ENCODE measurements at places on chromosomes 11 and 22.

DNA sequence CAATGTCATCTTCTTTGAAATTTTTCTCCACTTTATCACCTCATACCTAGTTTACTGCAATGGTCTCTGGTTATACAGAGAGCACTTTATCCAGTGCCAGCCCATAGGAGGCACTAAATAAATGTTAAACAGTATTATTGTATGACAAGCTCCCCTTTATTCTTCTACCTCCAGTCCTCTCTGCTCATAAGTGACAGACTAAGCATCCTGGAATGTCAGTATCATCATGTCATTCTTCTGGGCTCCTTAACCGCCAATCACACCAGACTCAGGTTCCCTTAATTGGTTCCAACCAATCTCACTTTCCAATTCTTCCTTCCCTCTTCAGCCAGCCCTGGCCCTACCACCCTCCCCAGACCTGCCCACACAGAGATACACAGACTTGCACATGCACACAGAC lies 93.1 kb downstream of the RPL27A start:
- DNase-seq, result no peak

- DNase-seq, result peak; percentile 32
Measured at GRCh38 chr11:93704237-93704636, 37.1 kb downstream of the TAF1D start.

- DNase-seq, result peak; percentile 6
Measured at GRCh38 chr11:132734217-132734616, 798.1 kb downstream of the OPCML start.

DNA sequence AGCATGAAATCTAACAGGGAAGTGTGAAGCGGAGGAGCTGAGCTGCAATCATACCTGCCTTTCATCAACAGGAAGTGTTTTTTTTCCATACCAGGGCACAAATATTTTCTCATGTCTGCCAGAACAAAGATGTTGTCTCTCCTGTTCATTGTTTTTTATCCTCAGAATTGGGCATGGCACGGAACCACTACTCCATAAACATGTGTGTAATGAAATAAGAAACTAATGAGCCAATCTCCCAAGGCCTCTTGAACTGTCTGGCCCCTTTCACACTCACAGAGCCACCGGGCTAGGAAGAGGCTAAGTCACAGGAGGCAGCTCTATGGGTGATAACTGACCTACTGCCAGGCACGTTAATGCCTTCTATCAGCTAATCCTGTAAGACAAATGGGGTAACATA lies 124.4 kb downstream of the ETS1 start:
- DNase-seq, result no peak

DNA sequence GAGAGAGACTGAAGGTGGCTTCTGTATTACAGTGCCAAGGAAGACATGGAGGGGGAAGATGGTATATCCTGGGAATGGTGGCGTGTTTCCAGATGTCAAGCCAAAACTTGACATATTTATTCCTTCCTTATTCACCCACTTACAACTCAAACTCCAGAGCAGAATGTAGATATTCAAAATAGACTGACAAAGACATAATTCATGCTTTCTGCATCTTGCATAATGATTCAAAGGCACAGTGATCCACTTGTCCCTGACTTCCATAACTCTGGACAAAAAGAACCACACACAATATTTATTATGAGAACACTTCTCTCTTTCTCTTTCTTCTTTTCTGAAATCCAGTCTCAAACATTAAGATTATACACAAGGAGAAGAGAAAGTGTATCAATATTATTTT lies 48.9 kb downstream of the SLC17A6 start:
- no peak for DNase-seq

DNA sequence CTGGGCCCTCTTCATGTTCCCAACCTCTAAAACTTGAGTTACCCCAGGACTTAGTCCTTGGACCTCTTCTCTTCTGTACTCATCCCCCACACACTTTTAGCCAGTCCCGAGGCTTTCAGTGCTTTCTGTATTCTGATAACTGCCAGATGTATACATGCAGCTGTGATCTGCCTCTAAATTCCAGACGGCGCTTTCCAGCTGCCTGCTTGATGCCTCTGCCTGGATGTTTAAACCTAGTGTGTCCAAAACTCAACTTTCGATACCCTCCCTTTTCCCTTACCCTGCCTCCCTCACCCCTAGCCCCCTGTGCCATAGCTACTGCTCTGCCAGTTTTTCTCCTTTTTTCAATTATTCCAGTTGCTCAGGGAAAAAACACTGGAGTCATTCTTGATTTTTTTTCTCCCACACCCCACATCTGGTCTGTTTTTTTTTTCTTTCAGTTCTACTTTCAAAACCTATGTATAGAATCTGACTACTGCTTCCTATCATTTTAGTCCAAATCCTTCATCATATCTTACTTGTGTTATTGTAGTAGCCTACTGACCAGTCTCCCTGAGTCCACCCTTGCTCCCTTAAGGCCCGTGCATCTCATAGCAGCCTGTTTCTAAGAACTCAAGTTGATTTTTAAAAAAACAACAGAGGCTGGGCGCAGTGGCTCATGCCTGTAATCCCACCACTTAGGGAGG lies 32.9 kb upstream of the TECTA start:
- DNase-seq, result no peak

GRCh38 chr11:65871811-65872548 lies 620 bp downstream of the EFEMP2 start:
- no peak for DNase-seq

DNA sequence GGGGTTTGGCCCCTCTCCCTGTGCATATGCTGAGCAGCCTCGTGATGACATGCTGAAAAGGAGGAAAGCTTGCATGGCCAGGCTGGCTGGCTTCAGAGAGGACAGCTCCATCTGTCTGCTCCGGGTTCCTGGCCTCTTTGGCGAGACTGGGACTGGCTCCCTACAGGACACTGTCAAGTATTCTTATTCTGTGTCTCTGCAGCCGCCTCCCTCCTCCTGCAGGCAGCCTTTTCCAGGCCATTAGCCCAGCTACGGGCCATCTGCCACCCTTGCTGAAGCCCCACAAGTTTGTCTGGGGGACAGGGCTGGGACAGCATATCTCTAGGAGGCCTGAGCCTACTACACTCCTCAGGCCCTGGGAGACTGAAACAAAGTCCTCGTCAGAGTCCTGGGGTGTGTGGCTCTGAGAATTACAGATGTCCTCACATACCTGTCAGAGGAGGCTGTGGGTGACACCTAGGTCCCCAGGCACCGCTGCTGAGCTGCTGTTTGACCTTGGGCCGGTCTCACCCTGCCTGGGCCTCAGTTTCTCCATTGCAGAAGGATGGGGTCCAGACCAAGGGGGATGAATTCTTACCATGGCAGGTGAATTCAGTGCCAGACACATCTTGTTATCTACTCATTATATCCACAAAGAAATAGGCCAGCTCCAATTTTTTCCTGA lies 11.0 kb downstream of the MRGPRG start:
- DNase-seq, result no peak

- DNase-seq, result no peak
Measured at GRCh38 chr11:46597609-46598219, 3.9 kb upstream of the AMBRA1 start.

- DNase-seq, result no peak
Measured at GRCh38 chr11:102204174-102204573, 93.9 kb downstream of the YAP1 start.

GRCh38 chr11:123569393-123569792 lies 85.0 kb downstream of the SCN3B start:
- DNase-seq, result no peak

GRCh38 chr11:116225784-116226585 lies 546.8 kb downstream of the BUD13 start:
- no peak for DNase-seq

DNA sequence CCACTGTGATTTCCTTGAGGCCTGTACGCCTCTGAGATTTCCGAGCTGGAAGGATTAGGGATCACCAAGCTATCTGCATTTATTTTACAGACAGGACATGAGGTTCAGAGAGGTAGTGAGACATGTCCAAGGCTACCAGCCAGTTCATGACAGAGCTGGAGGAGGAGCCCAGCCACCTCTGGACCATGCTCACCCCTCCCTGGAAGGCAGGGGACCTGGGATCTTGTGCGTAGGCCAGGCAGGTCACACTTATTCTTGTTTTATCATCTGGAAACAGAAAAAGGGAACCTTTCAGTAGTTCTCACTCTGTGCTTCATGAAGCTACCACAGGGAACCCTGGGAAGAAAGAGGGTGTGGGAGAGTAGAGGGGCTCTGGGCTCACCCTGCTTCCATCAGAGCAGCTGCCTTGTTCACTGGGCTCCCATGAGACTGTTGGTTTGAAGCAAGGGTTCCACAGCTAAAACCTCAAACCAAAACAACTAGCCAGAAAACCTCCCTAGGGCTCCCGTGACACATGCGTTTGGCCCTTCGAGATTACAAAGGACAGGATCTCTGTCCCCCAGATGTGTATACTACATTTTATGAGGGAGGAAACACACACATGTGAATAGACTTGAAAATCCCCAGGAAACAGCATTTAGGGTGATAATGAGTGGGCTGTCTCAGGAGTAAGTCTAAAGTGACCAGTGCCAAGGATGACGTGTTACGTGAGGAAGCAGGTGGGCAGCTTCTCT lies 106.4 kb downstream of the DSCAML1 start:
- DNase-seq, result no peak

DNA sequence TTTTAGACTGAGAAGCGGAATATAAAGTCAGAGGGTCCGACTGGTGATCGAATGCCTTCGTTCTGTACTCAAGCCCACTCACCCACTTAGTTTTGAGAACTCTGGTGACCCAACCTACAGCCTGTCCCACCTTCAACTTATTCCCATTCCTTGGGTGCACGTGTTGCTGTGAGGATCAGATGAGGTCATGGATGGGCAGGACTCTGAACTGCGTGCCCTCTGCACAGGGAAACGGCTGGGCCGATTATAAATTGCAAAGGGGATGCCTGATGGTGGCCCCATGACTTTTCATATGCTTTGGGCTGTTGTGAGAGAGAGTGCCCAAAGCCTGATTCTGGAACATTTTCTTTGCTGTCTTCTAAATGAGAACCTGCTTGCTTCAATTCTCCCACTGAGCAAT lies 16.0 kb upstream of the EHF start:
- DNase-seq, result no peak

GRCh38 chr11:6440906-6441358 lies at the start of gene HPX:
Gene HPX (minus strand): TSS chr11:6440987. CDS start chr11:6440963, 24 bp downstream.
- no peak for DNase-seq

DNA sequence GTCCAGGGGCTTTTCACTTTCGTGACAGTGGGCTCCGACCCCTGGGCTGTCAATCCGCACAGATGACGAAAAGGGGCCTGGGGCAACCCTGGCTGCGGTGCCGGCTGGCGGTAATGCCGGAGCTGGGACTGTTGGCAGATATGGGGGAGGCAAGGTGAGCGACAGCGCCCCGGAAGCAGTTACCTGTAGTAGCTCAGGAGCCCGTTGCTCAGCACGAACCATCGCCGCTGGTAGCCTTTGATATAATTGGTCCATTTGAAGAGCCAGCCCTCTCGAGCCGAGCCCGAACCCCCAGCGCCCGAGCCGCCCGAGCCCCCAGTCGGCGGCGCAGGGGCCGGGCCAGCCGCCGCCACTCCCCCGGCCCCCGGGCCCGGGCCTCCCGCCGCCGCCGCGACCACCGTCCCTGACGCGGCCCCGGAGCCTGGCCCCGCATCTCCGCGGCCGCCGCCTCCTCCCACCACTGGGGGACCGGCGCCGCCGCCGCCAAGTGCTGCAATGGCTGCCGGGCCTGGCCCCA lies 396 bp downstream of the OSBP start:
- peak; percentile 71 for DNase-seq

- peak; percentile 49 for DNase-seq
Measured at GRCh38 chr11:11230802-11231562, 122.1 kb downstream of the CSNK2A3 start.

- DNase-seq, result no peak
Measured at GRCh38 chr11:22491555-22492225, 133.9 kb downstream of the FANCF start.

- no peak for DNase-seq
Measured at GRCh38 chr11:108512708-108513107, 14.5 kb upstream of the POGLUT3 start.

DNA sequence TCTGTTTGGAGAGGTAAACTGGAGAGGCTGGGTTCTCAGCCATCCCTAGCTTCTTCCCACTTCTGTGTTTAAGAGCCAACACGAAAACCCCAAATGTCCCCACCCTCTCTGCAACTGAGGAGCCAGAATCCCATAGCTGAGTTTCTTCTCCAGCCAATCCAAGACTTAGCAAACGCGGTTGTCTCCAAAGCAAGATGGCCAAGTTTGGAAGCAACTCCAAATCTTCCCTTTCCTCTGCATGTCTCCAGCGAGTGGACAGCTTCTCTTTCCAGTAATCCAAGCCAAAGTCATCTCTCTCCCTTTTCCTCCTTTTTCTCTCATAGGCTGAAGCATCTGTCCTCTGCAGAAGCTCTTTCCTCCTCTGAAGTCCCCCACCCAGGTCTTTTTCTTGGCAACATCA lies 539.2 kb downstream of the MIAT start:
- no peak for DNase-seq

DNA sequence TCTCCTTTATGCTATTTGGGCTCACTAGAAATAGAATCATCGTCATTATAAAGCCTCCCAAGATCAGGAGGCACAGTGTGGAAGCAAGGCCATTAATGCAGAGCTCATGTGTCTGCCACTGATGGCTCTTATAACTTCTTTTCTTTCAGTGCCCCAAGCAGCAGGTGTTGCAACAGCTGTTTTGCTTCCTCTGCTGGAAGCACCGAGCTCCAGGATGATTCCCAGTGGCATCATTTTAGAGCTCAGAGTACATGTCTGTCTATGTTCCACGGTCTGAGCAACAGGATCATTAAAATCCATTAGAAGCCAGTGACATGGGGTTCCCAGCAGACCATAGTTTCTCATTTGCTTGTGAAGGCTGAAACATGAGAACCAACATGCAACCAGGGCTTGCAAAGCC lies 803.0 kb upstream of the FAT3 start:
- no peak for DNase-seq

- DNase-seq, result peak; percentile 15
Measured at GRCh38 chr11:32434356-32435151, 785 bp downstream of the WT1 start.

GRCh38 chr11:110200241-110200640 lies 96.2 kb downstream of the RDX start:
- DNase-seq, result no peak

GRCh38 chr22:34736081-34736480 lies 329.9 kb upstream of the ISX start:
- DNase-seq, result no peak

GRCh38 chr11:86380295-86381059 lies 5.8 kb downstream of the CCDC81 start:
- DNase-seq, result no peak

GRCh38 chr22:26610072-26610958 lies 7.5 kb downstream of the CRYBB1 start:
- peak; percentile 60 for DNase-seq

- no peak for DNase-seq
Measured at GRCh38 chr22:42743501-42743991, 22.9 kb upstream of the A4GALT start.

GRCh38 chr11:121696931-121697670 lies 244.3 kb upstream of the SORL1-AS1 start:
- no peak for DNase-seq

DNA sequence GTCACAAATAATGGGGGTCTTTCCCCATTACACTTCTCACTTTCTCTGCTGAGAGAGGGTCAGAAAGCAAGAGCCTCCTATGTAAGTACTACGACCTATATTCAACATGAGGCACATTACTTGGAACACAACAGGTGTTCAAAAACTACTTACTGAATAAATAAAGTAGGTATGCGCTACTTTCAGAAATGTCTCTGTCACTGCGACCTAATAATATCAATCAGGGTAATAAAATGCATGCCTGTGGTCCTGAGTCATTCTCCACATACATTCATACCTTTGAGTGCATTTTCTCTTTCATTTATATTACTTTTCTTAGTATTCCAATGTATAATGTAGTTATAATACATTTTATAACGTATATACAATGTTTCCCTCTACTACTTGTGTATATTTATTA lies 838.9 kb downstream of the DLG2 start:
- no peak for DNase-seq

GRCh38 chr11:86355256-86355655 lies 19.4 kb upstream of the CCDC81 start:
- no peak for DNase-seq

All from activated CD4-positive, alpha-beta T cell treated with anti-CD3 and anti-CD28 coated beads for 48 hours (primary cell).